ENCODE measurements at places on chromosomes 12 and 14.

- DNase-seq = no peak
Measured at GRCh38 chr14:77284066-77284465, 13.1 kb upstream of the NGB start.

GRCh38 chr14:68814539-68815297 lies 21.9 kb upstream of the ZFP36L1 start:
- no peak for DNase-seq

DNA sequence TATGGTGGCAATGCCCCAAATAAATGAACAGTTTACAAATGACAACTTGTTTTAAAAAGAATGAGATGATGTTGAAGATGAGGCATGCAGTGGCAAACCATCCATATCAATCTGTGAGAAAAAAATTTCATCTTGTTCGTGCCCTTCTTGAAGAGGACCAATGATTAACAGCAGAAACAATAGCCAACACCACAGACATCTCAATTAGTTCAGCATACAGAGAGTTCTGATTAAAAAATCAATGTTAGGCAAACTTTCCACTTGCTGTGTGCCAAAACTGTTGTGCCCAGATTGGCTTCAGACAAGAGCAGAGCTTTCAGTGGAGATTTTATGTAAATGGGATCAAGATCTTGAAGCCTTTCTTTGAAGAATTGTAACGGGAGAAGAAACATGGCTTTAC lies 329.9 kb downstream of the BMP4 start:
- no peak for DNase-seq

DNA sequence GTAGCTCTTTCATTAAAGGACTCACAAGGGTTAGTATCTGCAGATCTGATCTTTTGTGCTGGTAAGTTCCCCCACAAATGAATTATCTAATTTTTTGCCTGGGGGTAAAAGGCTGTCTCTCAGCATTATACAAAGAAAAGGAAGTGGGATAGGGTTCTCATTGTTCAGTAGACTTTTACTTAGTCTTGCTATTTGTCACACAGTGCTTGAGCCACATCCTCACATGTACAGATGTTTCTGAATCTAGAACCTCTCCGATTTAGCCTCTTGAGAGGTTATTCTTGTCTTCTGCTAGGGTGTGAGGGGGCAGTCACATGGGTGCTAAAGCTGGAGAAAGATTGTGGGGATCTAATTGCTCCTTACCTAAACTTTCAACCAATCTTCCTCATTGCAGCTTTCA lies 93.0 kb downstream of the SLC41A2 start:
- no peak for DNase-seq

DNA sequence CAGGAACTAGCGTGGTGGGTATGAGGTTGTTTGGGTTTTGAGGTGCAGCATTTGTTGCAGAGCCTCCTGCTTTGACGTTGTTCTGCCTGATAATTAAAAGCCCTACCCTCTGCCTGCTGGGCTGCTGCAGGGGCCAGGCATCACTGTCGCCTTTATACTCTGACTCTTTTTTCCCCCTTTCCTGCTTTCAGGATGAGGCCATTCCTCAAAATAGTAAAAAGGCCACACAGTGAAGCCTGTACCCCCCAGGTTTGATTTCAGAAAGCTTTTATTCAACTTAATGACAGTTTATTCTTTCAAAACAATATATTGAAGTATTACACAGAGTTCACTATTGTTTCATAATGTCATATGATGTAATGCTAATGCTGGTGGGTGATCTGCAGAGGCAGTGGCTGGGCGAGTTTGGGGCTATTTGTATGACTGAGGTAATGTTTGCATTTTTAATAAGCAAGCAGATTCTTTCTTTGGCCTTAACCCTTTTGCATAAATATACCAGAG lies 9.1 kb downstream of the BORCS5 start:
- peak; percentile 38 for DNase-seq

- DNase-seq = no peak
Measured at GRCh38 chr12:538731-539539, 79.2 kb downstream of the B4GALNT3 start.

DNA sequence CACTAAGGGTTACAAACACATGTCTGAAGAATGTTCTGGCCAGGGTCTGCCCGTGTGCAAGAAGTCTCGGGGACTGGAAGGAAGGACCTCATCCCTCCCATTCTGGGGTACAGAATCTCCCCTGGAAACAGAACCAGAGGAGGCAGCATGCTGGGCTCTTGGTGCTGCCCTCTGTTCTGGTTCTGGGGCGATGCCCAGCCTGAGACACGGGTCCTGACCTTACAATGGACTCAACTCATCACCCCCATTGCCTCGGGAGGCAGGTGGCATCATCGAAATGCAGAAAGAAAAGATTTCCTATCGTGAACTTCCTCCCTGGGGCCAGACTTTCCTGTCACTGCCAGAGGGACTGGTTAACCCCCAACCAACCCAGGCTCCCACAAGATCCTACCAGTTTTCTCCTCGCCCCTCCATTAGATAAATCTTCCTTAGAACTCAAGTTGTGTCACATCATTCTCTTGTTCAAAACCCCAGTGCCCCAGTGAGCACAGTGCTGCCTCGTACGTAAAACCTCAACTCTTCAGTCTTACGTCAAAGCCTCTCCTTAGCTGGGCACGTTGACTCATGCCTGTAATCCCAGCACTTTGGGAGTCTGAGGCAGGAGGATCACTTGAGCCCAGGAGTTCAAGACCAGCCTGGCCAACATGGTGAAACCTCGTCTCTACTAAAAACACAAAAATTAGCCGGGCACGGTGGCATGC lies 52.1 kb downstream of the PSMA6 start:
- no peak for DNase-seq

DNA sequence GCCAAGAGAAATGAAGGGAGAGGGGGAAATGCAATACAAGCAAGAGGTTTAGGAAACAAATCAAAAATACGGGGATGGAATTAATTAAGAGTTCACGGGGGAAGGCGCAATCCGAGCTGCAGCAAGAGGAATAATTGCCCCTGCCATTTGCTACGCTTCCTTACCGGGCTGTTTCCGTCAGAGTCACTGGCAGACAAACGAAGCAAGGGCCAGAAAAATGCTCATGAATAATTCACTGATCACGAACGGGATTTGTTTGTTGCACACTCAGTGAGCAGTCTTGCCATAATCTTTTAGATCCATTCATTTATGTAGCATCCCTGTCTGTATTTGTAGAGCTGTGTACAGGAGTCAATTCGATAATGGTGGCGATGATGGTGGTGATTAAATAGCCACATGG lies 39.0 kb downstream of the PLXNC1 start:
- DNase-seq = no peak

DNA sequence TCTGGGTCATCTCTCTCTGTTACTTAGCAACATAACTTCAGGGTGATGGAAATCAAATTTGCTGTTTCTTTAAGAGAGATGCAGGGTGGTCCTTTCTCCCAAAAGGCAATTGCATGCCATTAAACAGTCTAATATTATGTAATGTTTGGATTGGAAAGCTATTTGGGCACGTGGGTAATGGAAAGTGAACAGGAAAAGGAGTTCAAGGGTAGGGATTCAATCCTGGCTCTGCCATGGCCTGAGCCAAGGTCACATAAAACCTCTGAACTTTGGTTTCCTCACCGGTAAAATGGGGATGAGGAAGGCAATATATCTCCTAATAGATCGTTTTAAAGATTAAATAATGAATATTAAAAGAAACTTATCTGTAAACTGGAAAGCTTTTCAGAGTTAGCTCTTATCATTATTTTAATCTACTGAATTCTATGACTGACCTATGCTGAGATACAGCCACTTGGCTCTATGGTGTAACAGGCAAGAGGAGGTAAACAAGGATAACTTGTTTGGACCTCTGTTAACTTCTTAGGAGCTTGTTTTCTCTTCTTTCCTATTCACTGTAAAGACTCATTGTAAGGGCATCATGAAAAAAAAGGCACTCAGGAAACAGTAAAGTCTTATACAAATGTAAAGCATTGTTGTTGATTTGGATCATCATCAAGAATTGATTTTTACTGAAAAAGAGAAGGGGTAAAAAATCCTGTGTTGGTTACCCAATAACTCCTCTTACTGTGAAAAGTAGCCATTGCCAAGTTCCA lies 55.7 kb upstream of the OVCH1 start:
- no peak for DNase-seq

DNA sequence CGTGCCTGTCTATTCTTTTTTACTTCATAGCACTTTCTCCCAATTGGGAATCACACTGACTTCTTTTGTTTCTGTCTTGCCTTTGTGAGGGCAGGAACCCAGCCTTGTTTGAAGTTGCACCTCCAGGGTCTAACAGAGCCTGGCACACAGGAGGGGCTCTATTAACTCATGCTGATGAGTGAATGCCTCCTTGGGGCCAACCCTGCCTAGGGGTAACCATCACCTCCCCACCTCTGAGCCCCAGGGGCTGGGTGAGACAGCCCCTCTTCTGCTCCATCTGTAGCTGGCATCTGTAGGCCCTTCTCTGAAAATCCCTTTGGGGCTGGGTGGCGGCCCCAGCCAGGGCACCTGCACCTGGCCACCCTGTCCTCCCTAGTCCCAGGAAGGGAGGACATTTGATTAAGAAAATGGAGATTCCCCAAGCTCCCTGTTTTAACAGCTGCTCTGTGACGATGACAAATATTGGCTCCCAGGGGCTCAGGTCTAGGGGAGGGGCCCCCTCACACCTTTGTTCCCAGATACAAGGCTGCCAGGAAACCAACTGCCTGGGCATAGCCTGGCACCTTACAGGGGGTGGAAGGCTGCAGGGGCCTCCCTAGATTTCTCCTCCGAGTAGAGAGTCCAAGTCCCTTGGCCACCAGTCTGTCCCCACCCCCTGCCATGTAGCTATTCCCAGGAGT lies 11.8 kb downstream of the TAMALIN start:
- no peak for DNase-seq

GRCh38 chr12:3033539-3033867 lies 43.7 kb upstream of the TSPAN9 start:
- no peak for DNase-seq

GRCh38 chr12:57046947-57047890 lies 2.7 kb downstream of the MYO1A start:
- no peak for DNase-seq

- DNase-seq = no peak
Measured at GRCh38 chr12:120140603-120141002, 24.1 kb upstream of the RAB35 start.

DNA sequence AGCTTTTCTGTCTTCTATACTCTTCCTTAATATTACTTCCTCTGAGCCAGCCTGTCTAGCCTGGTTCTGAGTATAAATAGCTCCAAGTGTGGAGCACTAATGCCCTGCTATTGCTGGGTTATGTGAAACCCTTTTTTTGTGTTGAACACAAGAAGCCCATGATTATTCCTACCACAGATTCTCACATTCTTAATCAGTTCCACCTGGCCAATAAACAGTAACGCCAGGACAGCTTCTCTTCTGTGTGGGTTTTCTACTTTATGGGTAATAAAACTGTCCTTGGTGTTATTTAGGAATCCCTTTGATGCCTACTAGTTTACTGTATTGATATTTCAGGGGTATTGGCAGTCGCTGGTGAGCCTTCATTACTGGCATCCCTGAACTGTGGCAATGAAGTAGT lies 48.9 kb upstream of the LRIG3 start:
- DNase-seq = no peak

- no peak for DNase-seq
Measured at GRCh38 chr12:121849665-121850064, 9.0 kb downstream of the HPD start.

DNA sequence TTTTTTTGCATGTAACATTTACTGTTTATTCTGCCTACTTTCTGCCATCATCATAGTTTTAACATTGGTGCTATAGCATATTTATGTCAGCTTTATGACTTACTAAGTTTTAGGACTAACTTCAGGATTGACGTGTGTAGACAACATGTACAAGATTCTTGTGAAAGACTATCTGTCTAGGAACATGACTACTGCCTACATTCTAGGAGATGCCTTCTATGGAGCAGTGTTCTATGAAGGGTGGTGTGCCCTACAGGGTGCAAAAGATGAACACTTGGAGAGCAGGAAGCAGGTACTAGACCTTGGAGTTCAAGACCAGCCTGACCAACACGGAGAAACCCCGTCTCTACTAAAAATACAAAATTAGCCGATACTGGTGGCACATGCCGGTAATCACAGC lies 118.6 kb downstream of the FGD4 start:
- DNase-seq = no peak

- DNase-seq = no peak
Measured at GRCh38 chr12:54824402-54824801, 29.9 kb upstream of the MUCL1 start.

DNA sequence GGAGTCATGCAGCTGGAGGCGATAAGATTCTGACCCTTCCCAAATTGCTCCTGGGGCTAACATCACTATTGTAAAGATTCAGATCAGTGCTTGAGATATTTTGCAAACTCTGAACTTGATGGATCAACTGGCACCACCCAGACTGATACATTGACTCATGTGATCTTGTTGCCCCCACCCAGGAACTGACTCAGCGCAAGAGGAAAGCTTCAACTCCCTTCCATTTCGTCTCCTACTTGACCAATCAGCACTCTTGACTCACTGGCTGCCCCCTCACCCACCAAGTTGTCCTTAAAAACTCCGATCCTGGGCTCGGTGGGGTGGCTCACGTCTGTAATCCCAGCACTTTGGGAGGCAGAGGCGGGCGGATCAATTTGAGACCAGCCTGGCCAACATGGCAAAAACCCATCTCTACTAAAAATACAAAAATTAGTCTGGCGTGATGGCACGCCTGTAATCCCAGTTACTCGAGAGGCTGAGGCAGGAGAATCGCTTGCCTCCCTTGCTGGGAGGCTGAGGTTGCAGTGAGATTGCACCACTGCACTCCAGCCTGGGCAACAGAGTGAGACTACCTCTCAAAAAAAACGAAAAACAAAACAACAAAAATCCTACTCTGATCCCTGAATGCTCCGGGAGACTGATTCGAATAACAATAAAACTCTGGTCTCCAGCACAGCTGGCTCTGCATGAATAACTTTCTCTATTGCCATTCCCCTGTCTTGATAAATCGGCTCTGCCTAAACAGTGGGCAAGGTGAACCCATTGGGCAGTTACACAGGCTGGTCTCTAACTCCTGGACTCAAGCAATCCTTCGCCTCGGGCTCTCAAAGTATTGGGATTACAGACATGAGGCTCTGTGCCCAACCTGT lies 9.8 kb upstream of the ARF6 start:
- no peak for DNase-seq

DNA sequence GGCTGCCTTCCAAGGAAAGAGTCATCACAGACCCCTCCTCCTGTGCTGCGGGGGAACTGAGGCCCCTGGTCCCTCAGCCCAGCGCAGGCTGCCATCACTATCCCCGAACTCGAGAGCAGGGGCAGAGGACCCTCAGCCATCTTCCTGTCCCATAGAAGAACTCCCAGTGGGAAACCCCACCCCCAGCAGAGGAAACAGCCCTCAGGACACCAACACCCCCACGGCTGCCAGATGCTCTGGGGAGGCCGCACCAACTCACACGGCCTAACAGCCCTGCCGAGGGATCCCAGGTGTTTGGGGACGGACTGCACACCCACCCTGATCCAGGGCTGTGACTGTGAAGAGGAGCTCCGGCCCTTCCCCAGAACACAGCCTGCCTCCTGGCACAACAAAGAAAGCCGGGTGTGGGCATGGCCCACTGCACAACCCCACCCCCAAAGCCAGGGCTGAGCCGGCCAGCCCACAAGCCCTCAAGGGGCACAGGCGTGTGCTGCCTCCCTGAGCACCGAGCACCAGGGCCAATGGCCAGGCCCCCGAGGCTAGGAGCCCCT lies 16.3 kb upstream of the C14orf180 start:
- no peak for DNase-seq
